Activated CD4-positive, alpha-beta T cell treated with anti-CD3 and anti-CD28 coated beads, Interleukin-2, amount 10 ng/mL, durations not matched to agents 24 days and 14 days (primary cell): ENCODE measurements at places on chromosomes 13 and 19. TPM values are rescaled to one million over a fixed set of nuclear protein-coding genes. Genes with fewer than 3 reads are reported as not detected.

NCR1 gene
- total RNA-seq, result not detected in 2 replicates

DNA sequence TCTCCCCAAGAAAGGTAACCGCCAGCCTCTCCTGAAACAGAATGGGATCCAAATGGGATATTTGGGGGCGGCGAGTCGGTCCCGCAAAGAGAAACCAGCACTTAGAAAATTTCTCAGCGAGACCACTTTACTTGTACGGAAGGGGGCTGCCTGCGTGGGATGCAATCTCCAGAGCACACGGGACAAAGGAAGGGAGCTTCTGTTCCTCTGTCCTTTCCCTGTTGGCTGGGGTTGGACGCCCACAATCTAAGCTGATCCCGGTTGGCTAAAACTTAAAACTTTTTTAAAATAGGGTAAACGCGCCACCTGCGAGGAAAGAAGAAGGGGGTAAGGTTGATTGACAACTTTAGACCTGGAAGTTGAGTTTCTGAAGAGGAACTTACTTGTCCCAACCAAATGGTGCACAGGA lies 826 bp upstream of the BSG start:
- peaks cover 30% of the 10 kb centered on the region for H3K4me1 ChIP-seq
- peak overlapping the region; percentile 95 for H3K27ac ChIP-seq
- DNase-seq, result peak; percentile 75
- H3K36me3 ChIP-seq, result peaks cover 3% of the 10 kb centered on the region
- no peaks in the 10 kb centered on the region for H3K27me3 ChIP-seq

- peaks cover 8% of the 10 kb centered on the region for H3K36me3 ChIP-seq
- no peaks in the 10 kb centered on the region for H3K27me3 ChIP-seq
- no peak overlapping the region for H3K4me3 ChIP-seq
These were observed 20.3 kb downstream of the CSNK1G2 start for GRCh38 chr19:1961000-1961883.

UBE2L5 gene
- not detected in 2 replicates for total RNA-seq

DNA sequence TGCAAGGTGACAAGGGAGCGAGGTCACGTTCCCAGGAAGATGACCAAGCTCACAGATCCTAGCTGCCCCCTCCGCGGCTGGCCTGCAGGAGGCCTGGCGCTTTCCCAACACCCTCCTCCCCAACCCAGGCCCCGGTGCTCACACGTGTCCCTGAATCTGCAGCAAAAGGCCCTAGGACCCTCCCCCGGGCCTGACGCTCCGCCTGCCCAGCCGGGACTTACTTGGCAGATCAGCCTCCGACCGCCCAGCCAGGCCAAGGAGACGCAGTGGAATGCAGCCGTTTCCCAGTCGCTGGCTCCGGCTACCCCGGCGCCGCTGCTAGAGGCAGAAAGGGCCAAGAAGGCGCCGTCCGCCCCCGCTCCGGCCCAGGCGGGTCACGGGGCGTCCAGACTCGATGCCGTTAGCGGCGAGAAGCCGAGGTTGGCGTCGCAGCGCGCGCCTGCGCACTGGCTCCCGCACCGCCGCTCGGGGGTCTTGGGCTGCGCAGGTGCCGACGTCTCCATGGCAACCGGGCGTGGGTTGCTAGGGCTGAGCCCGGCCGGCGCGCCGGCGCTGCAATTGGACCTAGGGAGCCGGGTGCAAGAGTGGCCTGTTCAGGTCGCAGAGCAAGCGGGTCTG lies at the start of gene PNMA8A:
Gene PNMA8A (minus strand): TSS at position 448 of the 618 bp plus-strand sequence. CDS start 528 bp downstream, outside the sequence.
- H3K4me1 ChIP-seq, result no peaks in the 10 kb centered on the region
- H3K27ac ChIP-seq, result no peak within 1 kb of the TSS

DNA sequence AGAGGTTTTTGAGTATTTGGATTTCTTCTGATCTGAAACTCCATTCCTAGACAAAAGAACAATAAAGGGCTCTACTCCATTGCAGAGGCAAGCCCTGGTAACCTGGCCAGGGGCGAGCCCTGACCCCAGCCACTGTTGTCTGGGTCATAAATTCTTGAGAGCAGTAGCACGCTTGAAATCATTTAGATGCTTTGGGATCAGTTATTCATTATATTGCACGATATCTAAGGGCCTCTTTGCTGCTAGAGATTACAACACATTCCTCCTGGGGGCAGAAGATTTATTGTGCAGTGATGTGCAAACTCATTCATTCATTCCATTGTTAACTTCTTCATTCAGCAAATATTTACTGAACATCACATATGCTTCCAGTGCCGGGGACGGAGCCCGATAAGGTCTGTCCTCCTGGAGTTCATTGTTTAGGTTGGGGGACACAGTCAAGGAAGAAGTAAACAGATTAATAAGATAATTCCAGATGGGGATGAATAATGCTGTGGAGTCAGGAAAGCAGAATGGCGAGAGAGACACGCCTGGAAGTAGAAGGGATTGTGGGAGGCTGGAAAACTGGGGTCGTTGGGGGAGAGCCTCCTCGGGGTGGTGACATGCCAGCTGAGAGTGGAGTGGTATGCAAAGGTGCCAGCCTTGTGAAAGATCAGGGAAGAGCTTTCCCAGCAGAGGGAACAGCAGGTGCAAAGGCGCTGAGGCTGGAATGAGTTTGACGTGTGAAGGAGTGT lies 34.9 kb downstream of the SIPA1L3 start:
- no peak for DNase-seq
- no peaks in the 10 kb centered on the region for H3K4me1 ChIP-seq
- H3K4me3 ChIP-seq, result no peak overlapping the region
- peaks cover 6% of the 10 kb centered on the region for H3K36me3 ChIP-seq

GRCh38 chr19:47186446-47187334 lies 44.3 kb downstream of the BBC3 start:
- no peaks in the 10 kb centered on the region for H3K27me3 ChIP-seq
- peak; percentile 93 for DNase-seq
- H3K27ac ChIP-seq, result peak overlapping the region; percentile 98
- H3K4me1 ChIP-seq, result peaks cover 74% of the 10 kb centered on the region
- peaks cover 58% of the 10 kb centered on the region for H3K36me3 ChIP-seq

SNAPC2 gene
- total RNA-seq, result 21.8 and 23.2 TPM in 2 replicates

WDR62 gene
- 24.9 and 25.9 TPM in 2 replicates for total RNA-seq
